Endodermal cell (in vitro differentiated cells): ENCODE measurements at places on chromosomes 4 and X. TPM values are rescaled to one million over a fixed set of nuclear protein-coding genes. Genes with fewer than 3 reads are reported as not detected.

YTHDC1 gene
- 184 to 267 TPM (median 195 TPM) in 3 replicates for total RNA-seq

DNA sequence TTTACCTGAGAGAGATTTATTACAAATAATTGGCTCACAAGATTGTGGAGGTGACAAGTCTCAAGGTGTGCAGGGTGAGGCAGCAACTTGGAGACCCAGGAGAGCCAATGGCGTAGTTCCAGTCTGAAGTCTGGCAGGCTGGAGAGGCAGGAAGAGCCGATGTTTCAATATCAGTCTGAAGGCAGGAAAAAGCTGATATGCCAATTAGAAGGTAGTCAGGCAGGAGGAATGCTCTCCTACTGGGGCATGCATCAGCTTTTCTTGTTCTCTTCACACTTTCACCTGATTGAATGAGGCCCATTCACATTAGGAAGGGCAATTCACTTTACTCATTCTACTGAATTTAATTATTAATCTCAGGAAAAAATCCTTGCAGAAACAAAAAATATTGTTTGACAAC lies 1351.7 kb upstream of the ADGRL3 start:
- peak; percentile 54 for DNase-seq
- no peak overlapping the region for H3K4me3 ChIP-seq
- no peaks in the 10 kb centered on the region for H3K4me1 ChIP-seq
- no peaks in the 10 kb centered on the region for H3K36me3 ChIP-seq
- H3K27ac ChIP-seq: no peak overlapping the region

GRCh38 chr4:185424905-185425646 lies 688 bp downstream of the UFSP2 start:
- H3K36me3 ChIP-seq: no peaks in the 10 kb centered on the region
- DNase-seq: peak; percentile 48
- peak overlapping the region; percentile 100 for H3K27ac ChIP-seq
- H3K4me3 ChIP-seq: peak overlapping the region; percentile 98
- H3K27me3 ChIP-seq: no peaks in the 10 kb centered on the region
- H3K4me1 ChIP-seq: peaks cover 12% of the 10 kb centered on the region

DNA sequence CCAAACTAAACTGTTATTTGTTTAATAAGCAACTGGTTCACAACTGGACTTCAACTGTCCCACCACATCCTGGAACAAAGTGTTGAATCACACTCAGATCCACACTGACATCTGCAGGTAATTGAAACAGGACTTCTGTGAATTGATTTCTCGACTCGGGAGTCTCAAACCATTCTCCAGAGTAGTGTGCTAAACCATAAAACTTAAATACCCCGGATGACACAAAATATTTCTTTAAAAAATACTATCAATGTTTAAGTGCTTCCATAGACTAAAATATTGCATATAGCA lies 95.4 kb upstream of the PLAC1 start:
- H3K4me1 ChIP-seq: no peaks in the 10 kb centered on the region
- H3K27me3 ChIP-seq: no peaks in the 10 kb centered on the region
- no peaks in the 10 kb centered on the region for H3K36me3 ChIP-seq
- H3K27ac ChIP-seq: no peak overlapping the region

DNA sequence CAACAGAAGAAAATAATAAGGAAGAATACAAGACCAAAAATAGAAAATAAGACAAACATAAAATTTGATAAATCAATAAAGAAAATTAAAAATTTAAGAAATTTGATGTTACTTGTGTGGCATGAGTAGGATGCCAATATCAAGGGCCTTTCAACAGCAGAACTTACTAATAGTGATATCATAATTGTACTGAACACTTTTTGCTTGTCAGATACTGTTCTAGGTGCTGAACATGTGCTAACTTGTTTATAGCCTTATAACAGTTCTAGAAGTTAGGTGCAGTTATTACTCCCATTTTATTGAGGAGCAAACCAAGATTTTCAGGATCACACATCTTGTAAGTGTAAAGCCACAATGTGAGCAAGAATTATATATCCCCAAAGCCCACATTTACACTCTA lies 546.0 kb upstream of the EPHA5 start:
- H3K4me1 ChIP-seq: no peaks in the 10 kb centered on the region
- H3K4me3 ChIP-seq: no peak overlapping the region
- DNase-seq: no peak

SPIN2A gene
- total RNA-seq: 1.2 to 1.8 TPM (median 1.3 TPM) in 3 replicates

DNA sequence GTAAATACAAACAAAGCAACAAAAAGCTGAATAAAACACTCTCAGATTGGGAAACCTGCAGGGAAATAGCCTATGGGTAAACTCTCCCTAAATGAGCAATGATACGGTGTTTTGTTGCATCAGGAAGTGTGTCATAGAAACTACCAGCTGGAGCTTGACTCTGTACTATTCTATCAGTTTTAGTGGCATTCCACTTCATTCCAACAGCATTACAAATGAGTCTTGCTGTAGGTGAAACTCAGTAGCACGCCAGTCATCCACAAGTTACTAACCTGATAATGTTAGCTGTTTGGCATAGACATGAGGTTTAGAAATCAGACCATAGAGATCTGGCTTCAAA lies 24.9 kb downstream of the FGFBP1 start:
- no peak for DNase-seq
- H3K27me3 ChIP-seq: no peaks in the 10 kb centered on the region
- no peak overlapping the region for H3K4me3 ChIP-seq
- H3K36me3 ChIP-seq: no peaks in the 10 kb centered on the region
- no peak overlapping the region for H3K27ac ChIP-seq

DNA sequence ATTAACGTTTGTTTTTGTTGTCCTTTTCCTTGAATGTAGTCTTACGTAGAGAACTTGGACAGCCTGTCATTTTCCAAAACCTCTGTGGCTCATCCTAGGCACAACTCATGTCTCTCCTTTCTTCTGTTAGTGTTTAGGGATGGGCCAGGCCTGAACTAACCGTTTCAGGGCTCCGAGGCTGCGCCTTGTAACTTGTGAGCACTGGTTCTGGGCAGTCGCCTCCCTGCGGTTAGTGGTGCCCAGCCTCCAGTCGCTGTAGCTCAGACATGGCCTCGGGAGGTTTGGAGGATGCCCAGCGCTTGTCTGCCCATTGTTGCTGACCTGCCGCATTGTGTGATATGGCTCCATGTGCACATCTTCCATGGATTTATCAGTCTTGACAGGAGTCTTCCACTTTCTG lies 32.8 kb downstream of the TMEM131L start:
- no peak overlapping the region for H3K27ac ChIP-seq
- H3K36me3 ChIP-seq: no peaks in the 10 kb centered on the region
- no peak for DNase-seq
- no peaks in the 10 kb centered on the region for H3K4me1 ChIP-seq
- H3K27me3 ChIP-seq: no peaks in the 10 kb centered on the region
- H3K4me3 ChIP-seq: no peak overlapping the region

- no peaks in the 10 kb centered on the region for H3K4me1 ChIP-seq
- no peak overlapping the region for H3K27ac ChIP-seq
- peak; percentile 88 for DNase-seq
- no peak overlapping the region for H3K4me3 ChIP-seq
- H3K36me3 ChIP-seq: no peaks in the 10 kb centered on the region
- H3K27me3 ChIP-seq: peaks cover 23% of the 10 kb centered on the region
Measured at GRCh38 chr4:18689308-18690115, 668.0 kb upstream of the LCORL start.

- no peaks in the 10 kb centered on the region for H3K27me3 ChIP-seq
- no peak overlapping the region for H3K27ac ChIP-seq
- no peaks in the 10 kb centered on the region for H3K36me3 ChIP-seq
- H3K4me1 ChIP-seq: no peaks in the 10 kb centered on the region
Measured at GRCh38 chr4:124203613-124204238, 508.8 kb downstream of the ANKRD50 start.

DNA sequence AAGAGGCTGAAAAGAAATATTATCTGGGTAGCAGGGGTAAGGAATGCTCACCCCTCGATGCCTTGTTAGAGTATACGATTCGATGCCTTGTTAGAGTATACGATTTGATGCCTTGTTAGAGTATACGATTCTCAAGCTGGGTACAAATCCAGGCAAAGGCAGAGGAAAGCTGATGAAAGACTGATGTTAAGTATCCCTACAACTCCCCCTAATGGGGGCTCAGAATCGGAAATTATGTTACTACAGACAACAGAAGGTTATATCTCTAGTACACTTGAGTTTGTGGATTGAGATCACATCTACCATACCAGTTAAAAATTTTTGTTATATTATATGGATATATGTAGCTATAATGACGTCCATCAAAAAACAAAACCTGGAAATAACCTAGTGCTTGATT lies 4.8 kb downstream of the LRRC66 start:
- no peak overlapping the region for H3K27ac ChIP-seq
- H3K4me3 ChIP-seq: no peak overlapping the region
- H3K4me1 ChIP-seq: peaks cover 11% of the 10 kb centered on the region
- H3K27me3 ChIP-seq: no peaks in the 10 kb centered on the region

ANXA3 gene
- total RNA-seq: 22.4 to 26.1 TPM (median 25.5 TPM) in 3 replicates

DNA sequence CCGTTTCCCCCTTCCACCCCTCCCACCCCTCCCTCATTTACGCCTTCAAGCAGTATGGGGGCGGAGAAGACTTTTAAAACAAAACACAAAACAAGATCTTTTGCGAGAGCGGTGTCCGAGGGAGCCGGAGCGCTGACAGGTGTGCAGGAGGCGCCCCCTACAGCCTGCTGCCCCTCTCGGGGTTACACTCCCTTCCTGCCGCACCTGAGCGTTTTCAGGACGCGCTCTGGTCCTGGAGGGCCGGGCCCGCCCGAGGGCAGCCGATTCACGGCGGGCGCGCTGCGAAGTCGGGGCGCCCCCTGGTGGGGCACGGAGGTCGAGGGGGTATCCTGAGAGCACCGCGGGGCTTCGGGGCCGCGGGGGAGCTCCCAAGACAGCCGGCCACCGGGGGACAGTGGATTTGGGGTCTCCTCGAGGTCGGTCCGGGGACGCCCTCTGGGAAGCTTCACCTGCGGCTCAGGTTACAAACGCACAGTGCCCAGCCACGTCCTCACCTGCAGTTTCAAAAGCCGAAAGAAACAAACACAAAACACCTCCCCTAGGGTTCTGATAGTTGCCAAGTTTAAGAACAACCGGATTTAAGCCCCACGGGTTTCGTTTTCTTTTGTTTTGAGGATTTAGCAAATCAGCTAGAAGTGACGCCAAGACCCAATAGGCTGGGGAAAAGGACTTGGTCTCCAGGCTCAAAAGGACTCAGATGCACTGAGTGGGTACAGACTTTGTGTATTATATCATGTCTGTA lies 8.0 kb upstream of the NEUROG2 start:
- peaks cover 89% of the 10 kb centered on the region for H3K27me3 ChIP-seq
- H3K27ac ChIP-seq: no peak overlapping the region
- peak overlapping the region; percentile 84 for H3K4me3 ChIP-seq
- peak; percentile 98 for DNase-seq
- H3K36me3 ChIP-seq: no peaks in the 10 kb centered on the region

GRCh38 chr4:183142571-183143550 lies 43.8 kb downstream of the WWC2 start:
- H3K4me1 ChIP-seq: peaks cover 5% of the 10 kb centered on the region
- no peak for DNase-seq
- peaks cover 15% of the 10 kb centered on the region for H3K36me3 ChIP-seq
- H3K4me3 ChIP-seq: no peak overlapping the region
- no peak overlapping the region for H3K27ac ChIP-seq

TNMD gene
- 5.0 and 7.0 TPM in 2 replicates for total RNA-seq

AREG gene
- not detected in 3 replicates for total RNA-seq

DNA sequence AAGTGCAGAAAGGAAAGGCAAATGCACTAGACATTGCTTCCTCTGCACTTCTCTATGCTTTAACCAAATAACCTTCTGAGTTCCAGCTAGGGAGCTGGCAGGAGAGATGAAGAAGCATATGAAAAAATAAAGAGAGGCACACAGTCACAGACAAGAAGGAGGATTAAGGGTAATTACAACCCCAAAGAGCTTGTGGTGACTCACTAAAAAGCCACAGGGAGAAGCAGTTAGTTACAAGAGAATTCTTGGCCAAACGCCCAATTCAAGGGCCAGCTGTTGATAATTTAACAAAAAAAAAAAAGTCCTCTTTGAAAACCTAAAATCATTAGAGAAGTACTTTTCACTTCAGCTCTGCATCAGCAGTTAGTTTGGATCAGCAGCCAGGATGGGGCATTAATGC lies 478.0 kb downstream of the KCNIP4 start:
- H3K27me3 ChIP-seq: no peaks in the 10 kb centered on the region
- no peaks in the 10 kb centered on the region for H3K4me1 ChIP-seq
- H3K4me3 ChIP-seq: no peak overlapping the region
- H3K27ac ChIP-seq: no peak overlapping the region
- no peak for DNase-seq

- H3K4me1 ChIP-seq: no peaks in the 10 kb centered on the region
- H3K36me3 ChIP-seq: no peaks in the 10 kb centered on the region
- H3K27me3 ChIP-seq: no peaks in the 10 kb centered on the region
- no peak for DNase-seq
Measured at GRCh38 chrX:14546190-14546589, 16.9 kb downstream of the GLRA2 start.

JCHAIN gene
- total RNA-seq: not detected in 2 replicates

DNA sequence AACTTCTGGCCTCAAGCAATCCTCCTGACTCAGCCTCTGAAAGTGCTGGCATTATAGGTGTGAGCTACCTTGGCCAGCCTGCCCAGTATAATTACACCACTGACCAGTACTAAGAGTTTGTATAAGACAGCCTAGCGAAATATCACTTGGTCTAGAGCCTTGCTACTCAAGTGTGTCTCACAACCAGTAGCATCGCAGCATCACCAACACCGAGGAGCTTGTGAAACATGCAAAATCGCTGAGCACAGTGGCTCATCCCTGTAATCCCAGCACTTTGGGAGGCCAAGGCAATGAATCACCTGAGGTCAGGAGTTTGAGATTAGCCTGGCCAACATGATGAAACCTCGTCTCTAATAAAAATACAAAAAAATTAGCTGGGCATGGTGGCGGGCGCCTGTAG lies 102.0 kb upstream of the GATB start:
- no peak overlapping the region for H3K4me3 ChIP-seq
- H3K27ac ChIP-seq: no peak overlapping the region
- no peaks in the 10 kb centered on the region for H3K36me3 ChIP-seq
- no peak for DNase-seq
- peaks cover 59% of the 10 kb centered on the region for H3K27me3 ChIP-seq

- no peak for DNase-seq
- no peaks in the 10 kb centered on the region for H3K4me1 ChIP-seq
- no peaks in the 10 kb centered on the region for H3K36me3 ChIP-seq
- H3K4me3 ChIP-seq: no peak overlapping the region
Measured at GRCh38 chr4:118012142-118012541, 22.1 kb upstream of the NDST3 start.

DNA sequence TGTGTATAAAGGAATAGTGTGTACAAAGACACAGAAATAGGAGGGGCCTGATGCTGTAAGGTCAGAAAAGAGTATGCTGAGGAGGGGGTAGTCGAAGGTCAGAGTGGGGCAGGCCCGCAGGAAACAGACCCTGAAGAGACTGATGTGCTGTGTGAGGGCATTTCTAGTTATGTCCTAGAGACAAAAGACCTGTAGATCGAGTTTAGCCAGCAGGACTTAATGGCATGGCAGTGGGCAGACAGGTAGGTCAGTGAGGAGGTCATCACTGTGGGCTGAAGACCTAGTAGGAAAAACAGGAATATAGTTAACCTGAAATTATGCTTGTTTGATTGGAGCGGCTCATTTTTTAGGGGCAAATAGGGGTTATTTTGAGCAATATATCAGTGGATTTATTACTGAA lies 57.1 kb downstream of the KIAA0232 start:
- peaks cover 24% of the 10 kb centered on the region for H3K36me3 ChIP-seq
- H3K4me1 ChIP-seq: no peaks in the 10 kb centered on the region
- H3K4me3 ChIP-seq: no peak overlapping the region
